ENCODE measurements at places on chromosomes 2 and 18. TPM values are rescaled to one million over a fixed set of nuclear protein-coding genes. Genes with fewer than 3 reads are reported as not detected.

- peaks cover 41% of the 10 kb centered on the region for H3K4me1 ChIP-seq
- H3K4me3 ChIP-seq, result no peak overlapping the region
- no peaks in the 10 kb centered on the region for H3K27me3 ChIP-seq
- DNase-seq, result no peak
- H3K27ac ChIP-seq, result peak overlapping the region; percentile 99
Observed at GRCh38 chr2:240371129-240372000, 64.1 kb upstream of the GPC1 start.

- H3K36me3 ChIP-seq, result no peaks in the 10 kb centered on the region
- no peak overlapping the region for H3K27ac ChIP-seq
- H3K4me3 ChIP-seq, result peak overlapping the region; percentile 85
- H3K27me3 ChIP-seq, result no peaks in the 10 kb centered on the region
- DNase-seq, result no peak
- no peaks in the 10 kb centered on the region for H3K4me1 ChIP-seq
Observed at GRCh38 chr2:88016960-88017779, 823 bp upstream of the RNU2-63P start.

DNA sequence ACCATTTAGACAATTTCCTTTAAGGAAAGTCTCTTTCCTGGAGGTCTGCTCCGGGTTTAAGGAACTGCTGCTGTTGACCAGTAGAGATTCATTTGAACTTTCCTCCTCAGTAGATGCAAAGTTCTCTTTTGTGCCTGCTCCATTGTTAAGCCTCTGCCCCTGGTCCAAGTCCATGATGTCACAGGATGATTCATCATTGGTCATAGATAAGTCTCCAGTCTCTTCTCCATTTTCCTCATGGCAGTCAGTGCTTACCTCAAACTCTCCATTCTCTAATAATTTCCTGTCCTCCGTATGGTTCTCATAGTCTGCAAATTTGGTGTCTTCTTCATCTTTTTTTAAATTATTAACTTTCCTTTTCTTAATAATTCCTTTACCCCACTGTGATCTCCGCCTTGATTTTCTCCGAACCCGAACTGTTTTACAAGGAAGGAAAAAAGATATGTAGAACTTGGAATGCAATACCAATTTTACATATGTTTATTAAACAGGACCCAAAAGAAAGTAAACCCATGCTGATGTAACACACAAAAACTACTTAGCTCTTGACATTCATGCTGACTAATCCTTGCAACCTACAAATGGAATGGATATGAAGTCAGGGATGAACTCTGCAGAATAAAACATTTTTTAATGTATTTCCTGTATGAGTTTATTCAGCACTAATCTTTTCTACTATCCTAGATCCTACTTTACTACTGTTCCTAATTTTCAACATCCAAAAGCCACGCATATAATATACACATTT is 169.1 kb downstream of the ATAD2B start:
- peaks cover 4% of the 10 kb centered on the region for H3K4me1 ChIP-seq
- peak overlapping the region; percentile 52 for H3K27ac ChIP-seq
- no peak overlapping the region for H3K4me3 ChIP-seq
- H3K36me3 ChIP-seq, result no peaks in the 10 kb centered on the region
- DNase-seq, result peak; percentile 91

GRCh38 chr2:143431316-143431715 is 302.1 kb downstream of the ARHGAP15 start:
- DNase-seq, result peak; percentile 56
- H3K4me3 ChIP-seq, result no peak overlapping the region
- H3K27ac ChIP-seq, result peak overlapping the region; percentile 18
- H3K36me3 ChIP-seq, result no peaks in the 10 kb centered on the region
- H3K27me3 ChIP-seq, result no peaks in the 10 kb centered on the region

- DNase-seq, result no peak
- no peaks in the 10 kb centered on the region for H3K36me3 ChIP-seq
- no peak overlapping the region for H3K27ac ChIP-seq
- no peak overlapping the region for H3K4me3 ChIP-seq
Observed at GRCh38 chr2:162257425-162257824, 14.2 kb upstream of the FAP start.

DNA sequence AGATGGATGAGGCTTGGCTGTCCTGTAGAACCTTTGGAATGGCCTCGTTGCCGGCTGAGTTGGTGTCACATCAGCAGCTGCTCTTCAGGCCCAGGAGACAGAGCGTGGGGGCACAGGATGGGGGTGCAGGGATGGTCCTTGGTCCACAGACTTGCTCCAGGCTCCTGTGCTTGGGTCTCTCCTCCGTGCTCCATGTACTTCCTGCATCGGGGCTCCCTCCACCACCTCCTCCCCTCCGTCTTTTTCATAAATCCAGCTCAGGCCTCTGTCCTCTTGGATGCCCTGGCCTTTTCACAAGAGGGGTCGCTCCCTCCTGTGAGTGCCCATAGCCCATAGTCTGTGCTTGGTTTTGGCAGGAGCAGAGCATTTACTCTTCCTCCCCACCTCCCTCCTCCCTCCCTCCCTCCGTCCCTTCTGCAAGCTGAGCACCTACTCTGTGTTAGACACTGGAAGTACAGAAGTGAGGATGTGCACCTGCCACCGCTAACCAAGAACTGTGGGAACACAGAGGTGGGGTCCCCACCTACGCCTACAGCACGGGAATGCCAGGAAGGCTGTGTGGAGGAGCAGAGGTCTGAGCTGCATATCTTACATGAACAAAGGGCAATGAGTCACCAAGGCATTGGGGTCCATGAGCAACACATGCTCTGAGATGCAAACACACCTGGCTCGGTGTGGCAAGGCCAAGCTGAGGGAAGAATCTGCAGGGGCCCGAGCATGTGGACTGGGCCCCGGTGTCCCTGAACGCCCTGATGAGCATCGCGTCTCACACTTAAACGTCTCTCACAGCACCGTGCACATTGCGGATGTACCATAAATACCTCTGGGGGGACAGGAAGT is 458.7 kb upstream of the HS6ST1 start:
- no peak overlapping the region for H3K27ac ChIP-seq
- no peaks in the 10 kb centered on the region for H3K4me1 ChIP-seq
- no peak overlapping the region for H3K4me3 ChIP-seq
- no peaks in the 10 kb centered on the region for H3K36me3 ChIP-seq
- no peaks in the 10 kb centered on the region for H3K27me3 ChIP-seq

GRCh38 chr2:241279828-241280227 is 35.6 kb downstream of the HDLBP start:
- no peaks in the 10 kb centered on the region for H3K4me1 ChIP-seq
- no peak overlapping the region for H3K27ac ChIP-seq

DNA sequence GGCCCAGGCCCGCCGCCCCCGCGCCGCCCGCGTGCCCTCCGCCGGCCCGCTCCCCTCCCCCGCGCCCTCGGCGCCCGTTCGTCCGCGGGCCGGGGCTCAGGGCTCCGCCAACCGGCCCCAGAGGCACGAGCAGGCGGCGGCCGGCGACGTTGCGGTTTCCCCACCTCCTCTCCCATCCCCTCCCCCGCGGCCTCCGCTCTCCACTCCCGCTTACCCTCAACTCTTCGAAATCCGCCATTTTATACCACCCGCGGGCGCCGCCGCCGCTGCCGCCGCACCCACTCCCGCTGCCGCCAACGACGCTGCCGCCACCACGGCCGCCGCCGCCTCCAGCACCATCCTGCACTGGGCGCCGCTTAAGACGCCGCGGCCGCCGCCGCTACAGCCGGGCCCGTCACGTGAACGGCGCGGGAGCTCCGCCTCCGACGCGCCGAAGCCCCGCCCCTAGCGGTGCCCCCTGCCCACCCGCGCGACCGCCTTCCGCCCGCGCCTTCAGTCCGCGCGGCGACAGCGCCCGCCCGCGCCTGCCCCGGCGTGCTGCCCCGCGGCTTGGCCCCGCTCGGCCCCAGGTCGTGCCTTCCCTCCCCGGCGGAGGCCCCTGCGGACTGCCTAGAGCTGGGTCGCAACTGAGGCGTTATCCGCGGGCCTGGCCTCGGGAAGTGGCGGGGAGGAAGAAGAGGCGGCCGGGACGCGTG is at the start of the genes KATNAL2 and PIAS2:
KATNAL2 (plus strand) TSS at position 495 of the 695 bp plus-strand sequence. CDS start 29,271 bp downstream, outside the sequence.
PIAS2 (minus strand) TSS at position 400 of the 695 bp plus-strand sequence; CDS start at position 238, 162 bp downstream.
- H3K4me1 ChIP-seq, result no peaks in the 10 kb centered on the region
- H3K27me3 ChIP-seq, result no peaks in the 10 kb centered on the region
- peak within 1 kb of the TSS; percentile 61 for H3K27ac ChIP-seq
- H3K36me3 ChIP-seq, result no peaks in the 10 kb centered on the region

- no peak for DNase-seq
- H3K36me3 ChIP-seq, result no peaks in the 10 kb centered on the region
- H3K4me1 ChIP-seq, result no peaks in the 10 kb centered on the region
- H3K4me3 ChIP-seq, result no peak overlapping the region
- H3K27ac ChIP-seq, result no peak overlapping the region
Observed at GRCh38 chr2:117085737-117086136, 728.8 kb upstream of the DDX18 start.

GRCh38 chr2:208195531-208195930 is 5.7 kb upstream of the C2orf80 start:
- H3K4me1 ChIP-seq, result no peaks in the 10 kb centered on the region
- H3K4me3 ChIP-seq, result no peak overlapping the region
- no peak for DNase-seq
- H3K27me3 ChIP-seq, result no peaks in the 10 kb centered on the region
- no peak overlapping the region for H3K27ac ChIP-seq
- H3K36me3 ChIP-seq, result no peaks in the 10 kb centered on the region

- no peaks in the 10 kb centered on the region for H3K36me3 ChIP-seq
- no peaks in the 10 kb centered on the region for H3K4me1 ChIP-seq
Observed at GRCh38 chr2:134498654-134499053, 220.1 kb downstream of the TMEM163 start.

- no peaks in the 10 kb centered on the region for H3K4me1 ChIP-seq
- no peaks in the 10 kb centered on the region for H3K36me3 ChIP-seq
- H3K27ac ChIP-seq, result no peak overlapping the region
- H3K4me3 ChIP-seq, result no peak overlapping the region
- DNase-seq, result peak; percentile 72
Observed at GRCh38 chr2:132824716-132825115, 154.7 kb upstream of the LYPD1 start.

GRCh38 chr18:76345901-76346300 is 149.1 kb downstream of the ZNF516 start:
- DNase-seq, result no peak
- no peaks in the 10 kb centered on the region for H3K27me3 ChIP-seq
- H3K27ac ChIP-seq, result no peak overlapping the region

GRCh38 chr2:63057249-63058143 is 6.9 kb downstream of the OTX1 start:
- no peak overlapping the region for H3K4me3 ChIP-seq
- no peaks in the 10 kb centered on the region for H3K4me1 ChIP-seq
- H3K27ac ChIP-seq, result no peak overlapping the region

GRCh38 chr2:190804182-190804795 is 76.3 kb upstream of the GLS start:
- H3K4me1 ChIP-seq, result no peaks in the 10 kb centered on the region
- no peaks in the 10 kb centered on the region for H3K36me3 ChIP-seq
- no peaks in the 10 kb centered on the region for H3K27me3 ChIP-seq
- no peak overlapping the region for H3K27ac ChIP-seq
- peak; percentile 56 for DNase-seq

DNA sequence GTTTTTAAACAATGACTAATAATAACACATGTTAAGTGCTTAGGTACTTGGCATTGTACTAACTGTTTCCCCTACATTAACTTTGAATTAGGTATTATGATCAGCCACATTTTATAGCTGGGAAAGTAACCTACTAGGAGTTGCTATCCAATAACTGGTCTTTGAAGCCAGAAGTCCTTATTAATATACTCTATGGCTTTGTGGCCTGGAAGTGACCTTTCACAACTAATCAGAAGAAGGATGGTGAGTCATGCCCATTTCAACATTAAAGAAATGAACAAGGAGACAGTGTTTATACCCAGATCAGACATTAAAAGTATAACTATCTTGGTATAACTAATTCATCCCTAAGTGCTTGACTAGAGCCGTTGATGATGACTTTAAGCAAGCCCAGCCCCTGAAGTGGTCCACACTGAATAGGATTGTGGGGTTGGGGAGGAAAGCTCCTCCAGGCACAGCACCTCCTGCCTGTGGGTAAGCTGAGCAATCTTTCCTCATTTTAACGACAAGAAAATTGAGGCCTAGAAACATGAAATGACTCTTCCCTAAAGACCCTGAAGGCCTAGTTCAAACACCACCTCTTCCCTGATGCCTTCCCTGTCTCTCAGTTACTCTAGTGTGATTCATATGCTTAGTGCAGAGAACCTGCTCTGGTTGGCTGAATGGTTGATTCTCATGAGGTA is 71.6 kb upstream of the RFX8 start:
- no peak overlapping the region for H3K27ac ChIP-seq
- no peak overlapping the region for H3K4me3 ChIP-seq
- DNase-seq, result peak; percentile 76

DNA sequence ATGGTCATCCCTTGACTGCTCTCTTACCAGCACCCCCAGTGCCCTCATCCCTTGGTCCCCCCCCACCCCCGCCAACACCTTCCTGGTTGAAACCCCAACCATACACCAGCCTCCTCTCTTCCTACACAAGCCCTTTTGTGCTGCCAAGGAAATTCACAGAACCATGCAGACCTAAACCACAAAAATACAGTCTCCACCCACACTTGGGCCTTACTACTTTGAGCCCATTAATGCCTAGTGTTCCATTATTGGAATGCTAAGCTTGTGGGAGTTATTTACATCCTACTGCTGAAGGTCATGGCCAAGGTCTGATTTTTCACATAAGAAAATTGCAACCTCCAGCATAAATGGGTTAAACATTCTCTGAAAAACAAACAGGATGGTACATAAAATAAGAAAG is 4.1 kb upstream of the CRACDL start:
- H3K4me1 ChIP-seq, result no peaks in the 10 kb centered on the region
- peaks cover 28% of the 10 kb centered on the region for H3K27me3 ChIP-seq
- DNase-seq, result no peak
- H3K27ac ChIP-seq, result no peak overlapping the region
- H3K36me3 ChIP-seq, result no peaks in the 10 kb centered on the region

GRCh38 chr2:36489281-36489680 is 108.7 kb downstream of the FEZ2 start:
- no peak overlapping the region for H3K4me3 ChIP-seq
- peaks cover 56% of the 10 kb centered on the region for H3K4me1 ChIP-seq
- H3K27me3 ChIP-seq, result no peaks in the 10 kb centered on the region
- peak; percentile 65 for DNase-seq
- H3K36me3 ChIP-seq, result peaks cover 11% of the 10 kb centered on the region

DNA sequence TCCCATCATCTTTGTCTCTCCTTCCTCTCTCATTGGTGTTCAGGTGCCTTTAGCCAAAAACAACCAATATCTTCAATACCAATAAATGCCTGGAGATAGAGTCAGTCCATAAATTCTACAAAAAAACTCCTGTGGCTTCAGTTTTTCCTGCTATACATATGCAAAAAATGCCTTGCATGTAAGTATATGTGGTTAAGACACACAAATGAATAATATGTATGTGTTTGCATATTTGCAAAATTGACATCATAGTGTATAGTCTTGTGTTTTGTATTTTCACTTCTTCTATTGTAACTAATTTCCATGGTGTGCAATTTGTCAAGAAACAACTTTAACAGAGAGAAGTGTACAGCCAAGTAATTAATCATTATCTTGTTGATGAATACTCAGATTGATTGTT is 115.5 kb downstream of the NYAP2 start:
- no peak overlapping the region for H3K4me3 ChIP-seq
- no peak overlapping the region for H3K27ac ChIP-seq
- H3K36me3 ChIP-seq, result no peaks in the 10 kb centered on the region
- no peaks in the 10 kb centered on the region for H3K27me3 ChIP-seq
- no peak for DNase-seq
- no peaks in the 10 kb centered on the region for H3K4me1 ChIP-seq

The SEPTIN10 gene
- 101 TPM for total RNA-seq

The SOCS6 gene
- total RNA-seq, result 44.1 TPM

The NDC80 gene
- 9.7 TPM for total RNA-seq

The OSR1 gene
- 17.7 TPM for total RNA-seq

The RNF125 gene
- 0.33 TPM for total RNA-seq

The KCNG2 gene
- total RNA-seq, result 6.4 TPM

The FBLN7 gene
- total RNA-seq, result 0.99 TPM

The SLC9A2 gene
- not detected for total RNA-seq
